ENCODE measurements at places on chromosomes 7 and 10.
A peak's percentile ranks its signal among the peaks of the same experiment; 100 is the strongest.

DNA sequence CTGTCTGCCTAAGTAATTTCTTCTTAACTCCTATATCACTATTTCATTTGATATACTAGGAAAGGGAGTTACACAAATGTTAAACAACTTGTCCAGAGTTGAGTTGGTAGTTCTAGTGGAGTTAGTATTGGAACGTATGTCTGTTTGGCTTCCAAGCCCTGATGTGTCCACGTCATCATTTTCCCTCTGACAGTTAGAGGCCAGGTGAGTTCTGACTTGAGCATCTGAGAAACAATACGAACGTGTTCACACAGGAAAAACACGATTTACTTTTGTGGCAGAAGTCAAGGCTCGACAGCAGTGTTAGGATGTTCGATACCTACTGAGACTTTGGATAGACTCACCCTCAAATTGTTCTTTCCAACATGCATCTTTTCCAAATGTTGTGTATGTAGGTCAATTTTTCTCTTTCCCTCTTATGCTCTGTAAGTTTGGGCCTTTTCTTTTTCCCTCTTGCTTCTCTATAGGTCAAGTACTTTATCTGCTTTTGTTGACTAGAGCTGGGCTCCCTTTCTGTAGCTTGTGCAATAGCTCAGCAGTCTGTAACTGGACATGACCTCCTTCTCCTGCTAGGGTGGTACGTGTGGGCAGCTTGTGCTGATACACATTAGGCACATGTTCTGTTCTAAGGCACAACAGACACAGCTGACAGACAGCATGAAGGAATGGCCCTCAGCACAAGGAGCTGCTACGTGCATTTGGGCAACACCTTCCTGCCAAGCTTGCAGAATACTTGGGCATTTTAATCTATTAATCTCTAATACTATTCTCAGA lies 222.9 kb downstream of the PTEN start:
- no peak for DNase-seq

- no peak for DNase-seq
These were observed 7.7 kb upstream of the ZNF783 start for GRCh38 chr7:149254181-149254858.

DNA sequence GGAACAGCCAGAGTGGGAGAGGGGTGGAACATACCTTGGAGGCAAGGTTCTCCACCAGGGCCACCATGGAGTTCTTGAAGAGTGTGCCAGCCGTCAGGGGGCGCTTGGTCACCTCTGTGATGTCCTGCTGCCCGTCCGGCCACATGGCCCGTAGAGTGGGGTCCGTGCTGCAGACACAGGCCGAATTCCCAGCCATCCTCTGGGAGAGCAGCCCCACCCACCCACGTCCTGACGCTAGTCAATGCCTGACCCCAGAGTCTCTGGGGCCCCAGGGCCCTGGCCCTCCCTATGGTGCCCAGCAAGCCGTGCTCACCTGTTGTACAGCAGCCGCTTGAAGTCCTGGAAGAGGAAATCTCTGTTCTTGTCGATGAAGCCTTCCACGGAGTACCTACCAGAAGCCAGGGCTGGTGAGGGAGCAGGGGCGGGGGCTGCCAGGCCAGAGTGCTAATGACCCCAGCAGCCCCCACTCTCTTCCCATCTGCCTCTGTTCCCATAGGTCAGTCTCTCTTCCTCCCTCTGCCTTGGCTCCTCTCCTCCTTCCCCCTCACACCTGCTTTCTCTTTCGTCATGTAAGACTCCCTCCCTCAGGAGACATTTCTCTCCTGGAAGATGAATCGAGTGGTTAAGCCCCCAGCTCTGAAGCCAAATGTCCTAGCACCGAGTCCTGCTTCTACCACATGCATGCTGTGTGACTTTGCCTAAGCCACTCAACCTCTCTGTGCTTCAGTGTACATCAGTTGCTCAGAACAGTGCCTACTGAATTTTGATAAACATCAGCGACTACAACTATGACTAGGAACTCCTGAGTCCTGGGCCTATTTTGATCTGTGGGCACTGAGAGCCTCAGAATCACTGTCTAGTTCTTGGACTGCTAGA lies 11.0 kb downstream of the MYO1G start:
- no peak for DNase-seq

DNA sequence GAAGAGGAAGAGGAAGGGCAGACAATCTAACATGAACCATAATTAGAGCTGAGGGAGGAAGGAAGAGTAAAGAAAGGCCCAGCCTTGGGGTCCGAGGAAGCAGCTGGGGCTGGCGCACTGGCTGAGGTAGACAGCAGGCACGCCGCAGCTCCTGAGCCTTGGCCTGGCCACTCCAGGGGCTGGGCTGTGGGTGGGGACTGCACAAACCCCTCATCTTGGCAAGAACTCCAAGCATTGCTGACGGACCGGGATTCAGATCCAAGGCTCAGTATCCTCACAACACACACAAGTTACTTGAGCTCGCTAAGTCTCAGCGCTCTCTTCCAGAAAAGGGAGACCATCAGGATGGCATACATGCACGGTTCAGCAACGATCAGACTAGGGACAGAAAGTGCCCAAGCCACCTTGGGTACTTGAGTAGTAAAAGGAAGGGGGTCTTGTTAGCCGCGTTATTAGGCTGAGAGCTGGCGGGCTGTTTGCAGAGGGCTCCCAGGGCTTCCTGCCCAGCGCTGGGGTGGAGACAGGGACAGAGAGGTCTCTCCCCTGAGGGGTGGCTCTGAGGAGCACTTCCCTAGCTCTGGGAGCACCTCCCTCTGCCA lies 4.5 kb downstream of the TNS3 start:
- no peak for DNase-seq

- DNase-seq: no peak
These were observed 104.2 kb downstream of the DNAJB6 start for GRCh38 chr7:157441023-157441399.

DNA sequence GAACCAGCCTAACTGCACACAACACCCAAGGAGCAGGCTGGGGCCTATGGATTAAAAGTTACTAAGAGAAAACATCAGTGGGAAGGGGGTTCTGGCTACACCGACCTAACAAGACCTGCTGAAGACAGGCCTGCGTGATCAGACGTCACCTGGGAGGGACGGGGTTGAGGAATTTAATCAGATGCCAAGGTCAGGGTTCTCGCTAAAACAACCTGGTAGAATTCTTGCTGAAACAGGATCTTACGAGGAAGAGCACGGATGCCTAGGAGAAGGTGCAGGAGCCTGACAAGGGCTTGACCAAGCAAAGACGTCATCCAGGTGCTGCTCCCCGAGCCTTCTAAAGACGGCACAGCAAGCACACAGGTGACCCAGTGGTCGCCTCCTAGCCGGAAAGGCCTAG lies 1.6 kb downstream of the IDI2 start:
- no peak for DNase-seq

- no peak for DNase-seq
These were observed 129.9 kb upstream of the AGK start for GRCh38 chr7:141421306-141421705.

DNA sequence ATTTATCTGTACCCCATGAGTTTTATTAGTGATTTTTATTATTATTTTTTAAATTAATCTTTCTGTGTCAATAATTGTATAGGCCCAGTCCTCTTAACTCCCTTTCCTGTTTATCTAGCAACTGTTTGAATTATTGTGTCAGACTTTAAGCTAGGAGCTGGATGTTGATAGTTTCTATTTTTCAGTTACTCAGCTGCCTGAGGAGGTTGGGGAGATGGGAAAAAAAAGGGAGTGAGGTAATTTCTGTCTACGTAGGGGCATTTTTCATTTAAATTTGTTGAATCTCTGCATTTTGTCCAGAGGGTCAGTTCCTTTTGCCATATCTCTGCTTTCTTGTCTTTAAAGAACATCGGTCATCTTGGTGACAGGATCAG lies 5.0 kb upstream of the ZNF518A start:
- DNase-seq: no peak

DNA sequence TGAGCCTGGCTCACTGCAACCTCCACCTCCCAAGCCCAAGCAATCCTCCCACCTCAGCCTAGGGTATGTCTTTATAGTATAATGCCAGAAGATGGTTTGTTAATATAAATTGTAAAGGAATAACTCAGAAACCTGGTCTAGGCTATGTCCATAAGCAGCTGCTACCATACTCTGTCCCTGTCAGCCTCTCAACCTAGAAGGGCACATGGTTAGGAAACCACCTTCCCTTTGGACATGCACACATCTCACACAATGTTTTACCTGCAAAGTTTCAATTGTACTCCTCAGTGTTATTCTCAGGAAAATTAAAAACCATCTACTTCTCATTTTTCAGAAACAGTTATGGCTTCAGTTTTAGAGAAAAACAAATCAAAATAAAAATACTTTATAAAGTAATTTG lies 40.1 kb downstream of the ARHGAP21 start:
- DNase-seq: no peak

DNA sequence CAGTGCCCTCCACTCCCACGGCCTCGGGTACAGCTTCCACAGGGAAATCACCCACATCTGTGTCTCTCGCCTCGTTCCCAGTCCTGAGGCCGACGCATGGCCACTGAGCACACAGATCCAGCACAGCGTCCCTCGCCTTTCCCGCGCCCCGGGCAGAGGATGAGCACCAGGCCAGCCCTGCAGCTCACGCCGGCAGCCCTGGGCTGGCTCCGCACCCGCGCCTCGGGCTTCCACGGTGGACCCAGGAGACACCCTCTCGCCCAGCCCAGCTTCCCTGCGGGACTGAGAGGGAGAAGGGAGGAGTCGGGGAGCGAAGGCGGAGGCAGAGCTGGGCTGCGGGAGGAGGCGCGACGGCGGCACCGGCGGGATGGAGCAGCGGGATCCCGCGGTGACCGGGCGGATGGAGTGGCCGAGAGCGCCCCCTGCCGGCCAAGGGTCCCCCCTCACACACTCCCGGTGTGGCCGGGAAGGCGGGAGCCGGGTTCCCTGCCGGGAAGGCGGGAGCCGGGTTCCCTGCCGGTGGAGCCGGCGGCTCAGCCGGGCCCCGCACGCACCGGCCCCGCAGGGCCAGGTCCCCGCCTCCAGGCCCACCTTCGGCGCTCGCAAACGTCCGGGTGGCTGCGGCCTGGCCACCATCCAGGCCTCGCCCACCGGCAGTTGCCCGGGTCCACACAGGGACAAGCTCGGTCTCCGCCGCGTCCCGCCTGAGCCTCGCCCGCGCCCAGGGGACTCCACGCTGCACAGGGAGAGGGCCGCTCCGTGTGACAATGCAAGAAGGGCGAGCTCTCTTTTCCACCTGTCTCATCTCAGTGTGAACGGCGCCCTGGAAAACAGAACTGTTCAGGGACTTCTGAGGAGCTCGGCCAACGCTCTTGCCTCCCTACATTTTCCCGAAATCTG lies 110.3 kb upstream of the LANCL2 start:
- peak; percentile 43 for DNase-seq

DNA sequence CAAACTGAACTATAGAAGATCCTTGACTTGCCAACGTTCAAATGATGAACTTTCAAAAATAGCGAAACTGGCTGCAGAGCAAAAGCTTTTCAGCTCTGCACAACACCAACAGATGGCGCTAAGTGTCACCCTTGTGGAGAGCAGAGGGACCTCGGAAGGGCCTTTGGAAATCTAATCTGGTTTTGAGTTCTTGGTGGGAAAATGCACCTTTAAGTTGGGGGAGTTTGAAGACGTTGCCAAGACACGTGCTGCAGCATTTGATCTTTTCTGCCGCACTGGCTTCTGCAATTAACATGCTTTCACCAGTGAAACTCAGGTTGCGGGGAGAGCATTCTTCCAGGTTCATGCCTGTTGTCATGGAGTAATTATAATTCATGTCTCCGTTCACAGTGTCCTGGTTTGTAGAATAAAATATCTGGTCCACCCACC lies 26.3 kb upstream of the WDR11 start:
- DNase-seq: no peak

GRCh38 chr10:58064714-58065528 lies 202.8 kb downstream of the IPMK start:
- DNase-seq: peak; percentile 20

- no peak for DNase-seq
These were observed 639.5 kb downstream of the LRMDA start for GRCh38 chr10:76070916-76071315.

GRCh38 chr10:125112697-125113494 lies 47.5 kb downstream of the CTBP2 start:
- no peak for DNase-seq

- no peak for DNase-seq
These were observed 58.3 kb upstream of the COMTD1 start for GRCh38 chr10:75294031-75294437.

GRCh38 chr10:108445746-108446145 lies 1281.2 kb upstream of the SORCS1 start:
- no peak for DNase-seq

GRCh38 chr7:152574892-152575548 lies 100.9 kb downstream of the XRCC2 start:
- no peak for DNase-seq

- DNase-seq: no peak
These were observed 50.2 kb upstream of the PDCD4 start for GRCh38 chr10:110821508-110821907.

DNA sequence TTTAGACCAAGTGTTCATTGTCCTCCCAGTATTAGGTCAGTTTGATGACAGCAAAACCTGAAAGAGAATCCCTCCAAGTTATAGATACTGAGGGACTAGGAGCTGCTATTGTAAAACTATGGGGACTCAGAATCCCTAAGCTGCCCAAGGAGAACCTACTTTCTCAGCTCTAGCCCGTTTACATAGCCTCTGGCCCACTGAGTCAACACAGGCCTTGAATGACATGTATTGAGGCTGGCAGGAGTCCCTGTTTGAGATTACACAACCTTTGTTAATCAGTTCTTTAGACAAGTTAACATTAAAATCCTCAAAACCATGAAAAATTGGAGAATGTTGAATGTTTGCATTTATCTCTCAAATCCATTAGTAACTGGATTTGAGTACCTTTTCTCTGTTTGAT lies 1079.0 kb downstream of the KCNMA1 start:
- DNase-seq: no peak

- DNase-seq: no peak
These were observed 154.8 kb downstream of the GRID1 start for GRCh38 chr10:86211691-86212390.

GRCh38 chr10:96863922-96864543 lies 31.9 kb downstream of the LCOR start:
- DNase-seq: no peak

DNA sequence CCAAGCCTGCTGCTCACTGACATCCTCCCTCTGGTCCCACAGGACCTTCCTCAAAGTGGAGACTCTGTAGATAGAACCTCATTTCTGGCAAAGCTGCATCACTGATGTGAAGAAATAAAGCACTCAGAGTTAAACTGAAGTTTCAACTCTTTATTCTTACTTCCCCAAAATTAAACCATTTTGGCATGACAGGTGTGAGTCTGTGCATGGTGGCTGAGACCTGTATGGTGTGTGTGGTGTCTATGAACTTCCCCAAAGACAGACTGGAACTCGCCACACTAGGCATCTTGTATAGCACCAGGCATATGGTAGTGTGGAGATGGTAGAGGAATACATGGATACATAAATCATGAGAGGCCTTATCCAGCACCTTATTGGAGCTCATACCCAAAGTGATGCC lies 6.6 kb upstream of the WDFY4 start:
- no peak for DNase-seq

- DNase-seq: no peak
These were observed 85.8 kb upstream of the PRKCQ start for GRCh38 chr10:6665847-6666246.

- no peak for DNase-seq
These were observed 43.1 kb downstream of the CCDC71L start for GRCh38 chr7:106617860-106618259.

Data from activated CD4-positive, alpha-beta T cell treated with anti-CD3 and anti-CD28 coated beads, Interleukin-2, amount 50 U/mL, for 24 hours (primary cell).